ENCODE measurements at places on chromosomes 13 and 19. TPM values are rescaled to one million over a fixed set of nuclear protein-coding genes. Genes with fewer than 3 reads are reported as not detected.

RNF113B gene
- total RNA-seq = not detected

SYDE1 gene
- not detected for total RNA-seq

LGALS14 gene
- total RNA-seq = not detected

ZNF225 gene
- 1.6 TPM for total RNA-seq

ZNF471 gene
- total RNA-seq = 0.67 TPM

CCL25 gene
- not detected for total RNA-seq

ZNF615 gene
- total RNA-seq = 14.7 TPM

TMTC4 gene
- 6.6 TPM for total RNA-seq

LRRC8E gene
- total RNA-seq = not detected

PRR22 gene
- 2.9 TPM for total RNA-seq

NDUFA11 gene
- total RNA-seq = 86.6 TPM

CALR3 gene
- total RNA-seq = not detected

ZNF324B gene
- total RNA-seq = 6.2 TPM

ZNF235 gene
- total RNA-seq = 3.7 TPM

SIGLEC12 gene
- total RNA-seq = not detected

ZNF763 gene
- total RNA-seq = 1.5 TPM

PLPP2 gene
- total RNA-seq = 0.24 TPM

ZNF737 gene
- 11.5 TPM for total RNA-seq

AP2A1 gene
- 26.9 TPM for total RNA-seq

IQCN gene
- 7.6 TPM for total RNA-seq

EEF1AKMT1 gene
- 1.5 TPM for total RNA-seq

CGB5 gene
- total RNA-seq = not detected

ZNF534 gene
- total RNA-seq = not detected

METTL21C gene
- total RNA-seq = not detected

BRME1 gene
- total RNA-seq = 1.2 TPM

ALG11 gene
- 35.1 TPM for total RNA-seq

NAT14 gene
- total RNA-seq = 10.0 TPM

IGSF23 gene
- total RNA-seq = not detected

ZNF649 gene
- total RNA-seq = 9.1 TPM

CD22 gene
- 7.9 TPM for total RNA-seq

ATP4A gene
- not detected for total RNA-seq

TEAD2 gene
- not detected for total RNA-seq

ZNF331 gene
- 784 TPM for total RNA-seq

ZNF99 gene
- total RNA-seq = not detected

PRSS57 gene
- not detected for total RNA-seq

ZNF567 gene
- total RNA-seq = 11.1 TPM

DCT gene
- total RNA-seq = 0.41 TPM

PCSK4 gene
- total RNA-seq = 5.4 TPM

Data from CD8-positive, alpha-beta T cell (primary cell).